ENCODE measurements at places on chromosomes 2 and 18.
A peak's percentile ranks its signal among the peaks of the same experiment; 100 is the strongest.

DNA sequence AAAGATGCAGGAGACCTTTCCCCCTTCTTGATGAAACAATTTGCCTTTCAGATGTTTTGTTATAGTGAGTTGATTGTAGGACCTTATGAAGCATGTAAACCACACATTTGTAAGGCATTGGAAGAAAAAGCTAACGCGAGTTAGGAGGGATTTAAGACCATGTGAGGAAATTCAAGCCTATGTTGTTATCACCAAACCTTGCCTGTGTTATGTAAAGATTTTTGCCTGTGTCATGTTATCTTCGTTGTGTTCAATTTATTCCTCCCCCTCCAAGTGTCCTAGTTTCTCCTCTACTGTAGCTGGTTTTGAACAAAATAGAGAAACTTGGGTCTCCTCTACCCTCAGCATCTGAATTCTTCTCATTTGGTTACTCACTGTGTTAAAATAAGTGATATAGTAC lies 173.0 kb downstream of the NEDD4L start:
- DNase-seq: no peak

GRCh38 chr18:63476668-63477067 lies at the start of gene SERPINB5:
Gene SERPINB5 (plus strand): TSS chr18:63476958. CDS start chr18:63484429, 7,471 bp downstream.
- no peak for DNase-seq

DNA sequence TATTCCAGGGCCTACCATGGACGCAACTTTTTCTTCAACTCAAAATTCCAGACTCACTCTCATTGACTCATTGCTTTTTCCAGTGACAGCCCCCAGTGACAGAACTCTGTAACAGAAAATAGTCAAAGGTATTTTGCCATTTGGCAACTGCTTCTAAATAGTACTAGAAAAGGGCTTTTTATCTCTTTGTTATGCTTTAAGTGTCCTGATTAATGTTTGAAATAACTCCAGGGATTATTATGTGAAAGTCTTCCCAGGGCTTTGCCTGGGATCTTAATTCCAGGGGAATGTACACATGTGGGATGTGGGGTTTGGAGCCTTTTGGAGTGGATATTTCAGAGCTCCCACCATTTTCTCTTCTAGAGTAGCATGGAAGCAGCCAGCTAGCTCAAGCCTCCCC lies 198.8 kb downstream of the KCNS3 start:
- no peak for DNase-seq

GRCh38 chr2:226829721-226830631 lies 5.9 kb upstream of the RHBDD1 start:
- no peak for DNase-seq

DNA sequence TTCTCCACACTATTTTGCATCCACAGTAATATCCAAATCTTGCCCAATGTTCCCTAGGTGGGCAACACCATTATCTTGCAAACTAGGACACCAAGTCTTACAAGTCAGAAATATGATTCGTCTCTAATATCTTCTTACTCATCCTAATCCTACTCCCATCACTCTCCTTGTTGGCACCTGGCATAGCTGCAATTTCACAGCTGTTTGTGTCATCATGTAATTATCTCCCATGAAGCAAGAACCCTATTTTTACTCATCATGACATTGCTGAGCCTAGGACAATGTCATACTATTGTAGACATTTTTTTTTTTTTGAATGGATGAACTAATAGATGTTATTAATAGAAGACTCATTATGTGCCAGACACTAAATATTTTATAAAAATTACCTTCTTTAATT lies 91.3 kb upstream of the CCDC141 start:
- no peak for DNase-seq

GRCh38 chr18:62037989-62038778 lies 145.4 kb upstream of the RNF152 start:
- DNase-seq: no peak

GRCh38 chr18:9969247-9969646 lies 55.4 kb downstream of the VAPA start:
- DNase-seq: no peak

DNA sequence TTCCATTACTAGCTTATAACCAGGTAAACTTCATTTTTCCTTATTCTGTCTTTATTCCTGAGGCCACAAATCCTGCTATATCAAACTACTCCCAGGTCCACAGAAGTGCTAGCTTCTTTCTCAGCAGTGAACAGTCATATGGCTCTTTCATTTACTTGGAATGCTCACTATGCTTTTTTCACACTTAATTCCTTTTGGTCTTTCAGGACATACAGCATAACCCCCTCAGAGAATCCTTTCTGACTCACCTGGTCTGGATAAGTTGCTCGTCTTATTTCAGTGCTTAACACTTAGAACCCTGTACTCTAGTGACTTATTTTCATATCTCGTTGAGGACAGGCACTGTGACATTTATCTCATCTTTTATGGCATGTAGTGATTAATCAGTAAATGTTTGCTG lies 325.0 kb upstream of the UBE2E3 start:
- no peak for DNase-seq

DNA sequence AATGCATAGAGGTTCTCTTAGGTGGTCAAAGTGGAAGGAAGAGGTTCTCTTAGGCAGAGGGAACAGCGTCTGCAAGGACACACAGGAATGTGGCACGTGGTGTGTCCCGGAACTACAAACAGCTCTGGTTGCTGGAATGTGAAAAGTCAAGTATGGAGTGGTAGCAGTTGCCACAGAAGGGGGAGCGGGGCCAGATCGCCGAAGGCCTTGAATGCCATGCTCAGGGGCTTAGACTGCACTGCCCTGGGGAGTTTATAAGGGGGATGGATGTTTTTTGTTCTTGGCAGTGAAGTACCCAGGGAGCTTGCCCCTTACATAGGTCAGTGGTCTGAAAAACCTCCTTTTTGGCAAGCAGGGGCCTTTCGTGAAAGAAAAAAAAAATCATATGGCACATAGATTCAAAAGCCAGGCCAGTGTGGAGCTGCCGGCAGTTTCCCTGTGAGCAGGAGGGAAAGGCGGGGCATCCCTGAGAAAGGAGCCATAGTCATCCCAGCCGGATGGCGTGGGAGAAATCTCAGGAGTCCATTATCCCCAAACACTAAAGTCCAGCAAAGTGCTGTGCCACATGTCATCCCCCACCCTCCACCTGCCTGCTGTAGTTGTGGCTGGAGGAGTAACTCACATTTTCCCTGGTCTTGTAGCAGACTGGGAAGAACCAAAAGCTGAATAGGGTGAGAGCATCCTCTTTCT lies 45.4 kb downstream of the GORASP2 start:
- no peak for DNase-seq

- DNase-seq: no peak
Observed at GRCh38 chr2:182713601-182714000, 2.5 kb upstream of the DNAJC10 start.

- peak; percentile 33 for DNase-seq
Observed at GRCh38 chr18:45621061-45621511, 5.8 kb downstream of the SLC14A2 start.

DNA sequence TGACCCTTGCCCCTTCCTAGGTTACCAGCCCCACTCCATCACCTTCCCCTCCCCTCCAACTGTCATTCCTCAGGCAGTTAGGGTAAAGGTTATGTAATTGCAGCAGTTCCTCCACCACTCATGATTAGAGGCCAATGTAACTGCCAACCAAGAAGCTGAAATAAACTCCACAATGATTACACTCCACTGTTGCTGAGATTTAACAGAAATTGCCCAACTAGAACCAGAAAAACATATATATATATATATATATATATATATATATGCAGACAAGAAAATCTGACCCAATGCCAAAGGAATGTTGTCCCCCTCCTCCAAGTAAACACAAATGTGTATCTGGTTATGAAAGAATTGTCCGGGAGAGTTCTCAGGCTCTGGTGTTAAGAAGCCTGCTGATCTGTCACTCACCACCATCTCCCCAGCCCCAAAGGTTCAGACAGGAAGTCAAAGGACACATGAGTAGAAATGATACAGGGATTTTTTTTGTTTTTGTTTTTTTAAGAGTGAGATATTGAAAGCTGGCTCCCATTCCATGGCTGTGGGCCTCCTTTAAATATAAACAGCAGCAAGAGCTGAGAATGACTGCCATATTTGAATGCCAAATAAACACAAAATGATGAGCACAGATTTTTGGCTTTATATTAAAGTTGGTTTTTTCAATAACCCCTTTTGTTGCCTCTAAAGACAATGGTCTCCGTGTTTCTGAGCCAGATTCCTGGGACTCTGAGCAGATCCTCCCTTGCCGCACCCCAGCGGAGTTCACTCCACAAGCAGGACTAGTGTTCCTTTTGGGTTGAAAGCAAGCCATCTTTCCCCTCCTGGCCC lies 127.2 kb upstream of the MAPRE2 start:
- no peak for DNase-seq

DNA sequence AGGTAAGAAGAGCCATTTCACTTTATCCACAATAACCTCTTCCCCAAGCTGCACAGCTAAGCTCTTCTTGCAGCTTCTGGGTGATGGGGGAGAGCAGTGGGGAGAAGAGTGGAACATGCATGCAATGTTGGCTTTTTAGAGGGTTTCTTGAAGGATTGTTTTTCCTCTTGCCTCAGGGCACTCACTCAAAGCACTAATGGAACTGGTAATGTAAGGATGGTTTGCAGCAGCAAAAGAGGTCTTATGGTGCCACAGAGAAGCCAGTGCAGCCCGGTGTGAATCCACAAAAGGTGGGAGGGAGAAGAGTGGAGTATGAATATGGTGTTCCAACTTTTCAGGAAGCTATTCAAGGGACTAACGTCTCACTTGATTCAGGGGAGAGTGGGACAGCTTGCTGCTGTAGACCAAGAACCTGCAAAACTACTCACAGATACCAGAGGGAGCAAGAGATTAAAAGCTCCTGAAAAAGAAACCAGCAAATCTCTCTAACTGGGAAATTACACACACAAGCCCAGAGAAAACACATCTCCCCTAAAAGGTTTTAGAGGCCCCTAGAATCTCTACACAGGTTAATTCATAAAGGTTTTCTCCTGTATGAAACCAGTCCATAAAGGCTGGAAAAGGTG lies 116.4 kb downstream of the CHN1 start:
- DNase-seq: no peak

GRCh38 chr18:55334875-55335274 lies 253.1 kb downstream of the TCF4 start:
- DNase-seq: peak; percentile 52

DNA sequence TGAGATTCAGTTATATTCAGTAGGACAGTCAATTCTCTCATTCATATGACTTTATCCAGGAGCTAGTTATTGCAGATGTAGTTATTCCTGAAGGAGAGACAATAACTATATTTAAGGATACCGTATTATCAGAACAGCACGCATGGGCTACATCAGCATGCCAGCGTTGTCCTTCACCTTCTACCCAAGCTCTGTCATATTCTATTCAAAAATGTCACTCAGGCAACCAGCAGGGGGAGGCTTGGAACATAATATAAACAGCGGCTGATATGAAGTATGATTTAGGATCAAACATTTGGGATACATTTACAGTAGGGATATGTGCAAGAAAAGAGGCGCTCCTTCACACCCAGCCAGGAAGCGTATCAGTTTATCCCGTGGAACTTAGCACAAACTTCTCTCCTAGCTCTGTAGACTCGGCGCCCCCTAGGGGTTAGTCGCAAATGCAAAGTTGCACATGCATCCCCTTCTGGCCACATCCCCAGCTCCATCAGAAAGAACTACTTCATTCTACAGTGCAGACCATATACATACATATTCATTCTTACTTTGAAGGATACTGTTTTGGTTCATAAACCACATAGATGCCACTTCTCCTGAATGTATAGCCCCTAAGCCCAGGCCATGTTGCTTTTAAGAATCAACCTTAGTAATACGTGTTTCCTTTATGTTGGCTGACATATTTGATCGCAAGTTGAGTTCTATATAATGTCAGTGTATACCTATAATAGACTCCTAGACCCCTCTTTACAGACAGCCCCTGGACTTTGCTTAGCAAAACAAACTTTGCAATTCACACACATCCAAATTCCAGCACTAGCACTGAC lies 759.4 kb downstream of the ADCYAP1 start:
- peak; percentile 64 for DNase-seq

GRCh38 chr2:230410861-230411569 lies 5.0 kb upstream of the SP100 start:
- DNase-seq: peak; percentile 23

DNA sequence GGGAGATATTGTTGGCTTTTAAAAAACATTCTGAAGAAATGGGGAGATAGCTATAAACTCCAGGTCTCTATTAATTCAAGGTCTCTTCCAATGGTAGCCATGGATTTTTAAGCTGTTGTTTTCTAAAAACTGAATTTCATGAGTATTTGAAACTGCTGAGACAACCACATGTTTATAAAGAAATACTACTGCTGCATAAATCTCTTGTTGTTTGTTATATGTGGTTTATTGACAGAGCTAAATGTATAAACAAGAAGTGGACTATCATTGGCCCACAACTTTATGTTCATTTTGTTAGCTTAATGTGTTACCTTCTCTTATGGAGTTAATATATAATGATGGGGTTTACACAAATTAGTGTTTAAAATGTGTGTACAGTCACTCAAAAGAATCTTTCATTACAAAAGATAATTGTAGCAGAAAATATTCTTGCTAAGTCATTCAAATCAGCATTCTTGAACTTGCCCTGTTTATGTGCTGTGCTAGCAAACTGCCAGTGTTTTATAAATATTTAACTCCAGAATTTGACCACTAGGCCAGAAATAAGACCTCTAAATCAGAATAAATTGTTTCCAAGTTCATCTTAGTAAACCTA lies 242.1 kb downstream of the TMX3 start:
- DNase-seq: no peak

- DNase-seq: no peak
Observed at GRCh38 chr2:56739413-56739812, 555.6 kb downstream of the CCDC85A start.

DNA sequence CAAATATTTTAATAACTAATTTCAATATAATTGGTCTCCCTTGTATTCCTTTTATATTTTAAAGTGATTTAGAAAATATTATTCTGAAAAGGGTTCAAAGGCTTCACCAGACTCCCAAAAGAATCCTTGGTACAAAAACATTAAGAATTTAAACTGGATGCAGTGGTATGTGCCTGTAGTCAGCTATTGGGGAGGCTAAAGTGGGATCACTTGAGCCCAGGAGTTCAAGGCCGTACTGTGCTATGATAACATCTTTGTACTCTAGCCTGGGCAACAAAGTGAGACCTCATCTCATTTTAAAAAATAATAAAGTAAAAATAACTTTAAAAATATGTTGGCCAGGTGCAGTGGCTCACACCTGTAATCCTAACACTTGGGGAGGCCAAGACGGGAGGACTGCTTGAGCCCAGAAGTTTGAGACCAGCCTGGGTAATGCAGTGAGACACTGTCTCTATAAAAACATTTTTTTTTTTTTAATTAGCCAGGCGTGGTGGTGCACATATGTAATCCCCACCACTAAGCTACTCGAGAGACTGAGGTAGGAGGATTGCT lies 14.7 kb downstream of the NCL start:
- no peak for DNase-seq

DNA sequence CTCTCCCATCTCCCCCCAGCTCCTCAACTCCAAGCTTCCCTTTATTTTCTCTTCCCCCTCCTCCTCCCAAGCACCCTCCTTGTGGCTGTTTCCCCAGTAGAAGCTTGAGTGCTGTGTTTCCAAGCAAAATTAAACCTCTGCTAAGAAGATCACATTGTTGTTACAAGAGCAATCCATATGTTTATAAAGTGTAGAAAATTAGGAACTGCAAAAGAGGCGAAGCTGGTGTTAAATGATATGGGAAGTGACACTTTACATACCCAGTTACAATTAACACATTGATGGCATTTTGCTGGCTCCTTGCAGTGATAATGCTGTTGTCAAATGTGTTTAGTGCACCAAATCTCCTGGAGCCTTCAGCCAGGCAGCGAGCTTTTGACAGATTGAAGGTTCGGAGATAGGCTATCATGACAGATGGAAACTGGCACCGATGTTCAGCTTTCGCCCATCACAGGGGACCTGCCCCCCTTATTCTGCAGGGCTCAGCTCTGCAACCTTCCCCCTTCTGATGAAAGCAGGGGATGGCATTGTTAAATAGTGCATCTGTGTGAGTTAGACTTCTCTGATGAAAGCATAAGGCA lies 259.8 kb upstream of the ATP5MC3 start:
- no peak for DNase-seq
